ENCODE measurements at places on chromosomes 12 and 14.

GRCh38 chr12:64180951-64181350 lies 41.1 kb downstream of the KICS2 start:
- no peak for DNase-seq

DNA sequence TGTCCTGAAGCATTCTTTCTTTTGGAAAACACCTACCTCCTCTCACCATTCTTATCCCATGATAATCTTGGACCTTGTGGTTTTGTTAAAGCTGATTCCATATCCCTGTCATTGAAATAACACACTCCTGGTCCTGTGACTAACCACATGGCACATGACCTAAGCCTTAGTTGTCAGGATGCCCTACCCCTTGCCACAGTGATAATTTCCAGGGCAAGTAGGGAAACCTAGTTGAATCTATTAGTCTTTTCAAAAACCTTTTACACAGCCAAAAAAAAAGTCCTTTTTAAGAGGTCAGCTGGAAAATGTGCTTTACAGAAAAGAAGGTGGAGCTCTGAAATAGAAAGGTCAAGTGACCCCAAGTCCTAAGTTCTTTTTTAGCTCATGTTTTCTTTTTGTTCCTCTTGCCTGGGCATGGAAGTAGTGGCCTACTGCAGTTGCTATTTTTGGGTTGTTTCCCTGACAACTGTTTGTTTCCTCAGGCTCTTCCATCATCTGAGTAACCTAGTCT lies 608.4 kb downstream of the LRFN5 start:
- no peak for DNase-seq

DNA sequence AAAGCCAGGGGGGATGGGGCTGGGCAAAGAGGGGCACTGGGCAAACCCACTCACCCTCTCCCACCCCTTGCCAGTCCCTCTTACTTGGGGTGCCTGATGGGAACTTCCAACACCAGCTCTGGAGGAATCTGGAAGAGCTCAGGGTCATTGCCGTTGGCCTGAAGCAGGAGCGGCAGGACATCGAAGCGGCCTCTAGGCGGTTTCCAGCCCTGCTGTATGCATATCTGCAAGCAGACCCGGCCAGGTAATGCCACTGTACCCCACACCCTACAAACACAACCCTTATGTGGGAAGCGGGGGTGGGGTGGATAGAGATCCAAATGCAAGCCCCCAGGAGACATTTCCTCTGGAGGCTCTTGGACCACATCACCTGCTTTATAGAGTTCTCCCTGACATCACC lies 83.6 kb downstream of the NOS1 start:
- no peak for DNase-seq

- DNase-seq, result no peak
These were observed 143.8 kb downstream of the ADGRD1 start for GRCh38 chr12:131097202-131098177.

DNA sequence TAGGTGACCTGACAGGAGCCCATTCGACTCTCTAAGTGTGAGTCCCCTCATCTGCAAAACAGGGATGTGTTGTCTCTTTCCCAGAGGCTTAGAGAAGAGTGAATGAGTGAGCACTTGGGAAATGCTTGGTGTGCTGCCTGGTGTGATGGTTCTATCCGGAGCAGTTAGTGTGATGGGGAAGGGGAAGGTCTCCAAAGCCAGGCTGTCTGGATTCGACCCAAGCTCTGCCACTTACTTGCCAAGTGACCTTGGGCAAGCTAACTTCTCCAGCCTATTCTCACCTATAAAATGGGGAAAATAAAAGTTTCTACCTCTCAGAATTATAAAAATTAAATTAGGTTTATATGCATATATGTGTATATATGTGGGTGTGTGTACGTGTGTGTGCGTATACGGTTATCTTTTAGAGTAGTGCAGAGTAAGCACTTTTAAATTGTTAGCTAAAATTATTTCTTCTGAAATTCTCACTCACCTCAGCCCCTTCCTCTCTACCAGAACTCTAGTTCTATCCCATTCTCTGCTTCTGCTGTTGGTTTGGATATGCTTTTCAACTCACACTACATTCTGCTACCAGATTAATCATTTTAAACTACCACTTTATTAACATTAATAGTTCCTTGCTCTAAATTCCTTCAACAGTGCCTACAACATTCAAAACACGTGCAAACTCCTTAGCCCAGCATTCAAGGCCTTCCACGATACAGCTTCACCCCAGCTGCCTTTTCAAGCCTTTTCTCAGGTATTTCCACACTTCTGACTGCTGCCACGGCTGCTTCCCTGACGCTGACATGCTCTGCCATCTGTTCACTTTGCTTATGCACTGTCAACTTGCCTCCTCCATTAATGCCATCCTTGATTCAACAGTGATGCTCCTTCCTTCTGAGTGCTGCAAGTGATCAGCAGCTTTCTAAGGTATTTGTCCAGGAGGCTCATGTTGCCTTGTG lies 55.3 kb downstream of the DICER1 start:
- no peak for DNase-seq

GRCh38 chr12:124432376-124432775 lies 135.0 kb downstream of the NCOR2 start:
- DNase-seq, result no peak

DNA sequence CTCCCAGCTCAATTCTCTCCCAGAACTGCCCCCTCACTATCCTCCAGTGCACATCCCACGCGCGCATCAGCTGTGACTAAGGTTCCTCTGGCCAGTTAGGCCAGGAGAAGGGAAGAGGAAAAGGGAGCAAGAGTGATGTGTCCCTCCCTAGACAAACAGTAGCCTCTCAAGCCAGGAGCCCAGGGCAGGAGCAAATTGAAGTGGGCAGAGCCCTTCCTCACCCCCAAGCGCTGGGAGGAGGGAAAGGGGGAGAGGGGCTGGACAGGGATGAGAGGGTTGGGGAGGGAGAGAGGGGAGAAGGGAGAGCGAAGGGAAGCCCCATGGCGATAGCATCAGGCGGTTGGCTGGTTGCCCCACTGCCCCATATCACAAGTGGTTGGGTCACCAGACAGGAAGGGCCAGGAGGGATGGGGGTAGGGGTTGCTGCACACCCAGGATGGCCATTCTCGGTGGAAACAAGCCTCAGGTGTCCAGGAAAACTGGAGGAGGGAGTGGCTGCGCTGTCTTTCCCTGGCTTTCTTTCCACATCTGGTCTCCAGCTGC lies 1.1 kb downstream of the CD63 start:
- DNase-seq, result no peak

- DNase-seq, result no peak
These were observed 99.1 kb upstream of the NAP1L1 start for GRCh38 chr12:76183459-76184186.

GRCh38 chr12:51866762-51867161 lies 18.2 kb upstream of the FIGNL2 start:
- DNase-seq, result no peak

DNA sequence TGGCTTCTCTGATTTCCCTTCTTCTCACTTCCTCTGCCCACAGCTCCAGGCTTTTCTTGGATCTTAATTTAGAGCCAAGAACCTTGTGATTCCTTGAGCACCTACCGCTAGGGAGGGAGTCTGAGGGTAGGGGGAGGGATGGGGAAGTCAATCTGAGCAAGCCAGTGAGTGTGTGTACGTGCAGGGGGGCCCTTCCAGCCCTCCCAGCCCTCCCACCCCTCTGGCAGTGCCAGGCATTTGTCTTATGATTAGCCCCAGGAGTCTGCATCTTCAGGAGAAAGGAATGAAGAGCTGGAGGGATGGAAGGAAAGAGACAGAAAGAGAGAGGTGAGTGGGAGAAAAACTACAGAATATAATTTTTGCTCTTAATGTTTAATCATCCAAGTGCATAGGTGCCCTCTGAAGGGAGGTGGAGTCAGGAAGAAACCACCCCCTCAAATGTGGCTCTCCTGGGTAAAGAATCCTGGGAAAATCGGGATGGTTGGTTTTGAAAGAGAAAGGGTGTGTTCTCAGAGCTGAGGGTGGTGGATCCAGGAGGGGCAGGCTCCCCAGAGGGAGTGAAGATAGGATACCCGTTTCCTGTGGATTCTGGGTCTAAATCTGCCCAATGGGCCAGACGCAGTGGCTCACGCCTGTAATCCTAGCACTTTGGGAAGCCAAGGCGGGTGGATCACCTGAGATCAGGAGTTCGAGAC lies 2.1 kb downstream of the PIANP start:
- no peak for DNase-seq

DNA sequence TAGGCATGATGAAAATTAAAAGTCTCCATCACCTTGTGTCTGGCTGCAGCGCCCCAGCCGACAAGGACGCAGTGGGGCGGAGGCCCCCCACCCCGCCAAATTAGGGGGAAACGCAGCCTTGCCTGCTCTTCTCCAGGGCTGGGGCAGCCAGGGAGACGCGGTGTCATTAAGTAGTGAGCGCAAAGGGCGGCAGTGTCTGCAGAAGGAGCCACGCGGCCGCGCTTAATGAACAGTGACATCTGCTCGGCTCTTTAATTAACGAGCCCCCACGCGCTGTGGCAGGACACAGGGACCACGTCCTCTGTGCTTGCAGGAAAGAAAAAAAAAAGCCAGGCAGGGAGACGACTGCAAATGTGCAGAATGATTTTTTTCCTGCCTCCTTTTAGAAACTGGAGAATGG lies 93.4 kb upstream of the NCOR2 start:
- DNase-seq, result no peak

DNA sequence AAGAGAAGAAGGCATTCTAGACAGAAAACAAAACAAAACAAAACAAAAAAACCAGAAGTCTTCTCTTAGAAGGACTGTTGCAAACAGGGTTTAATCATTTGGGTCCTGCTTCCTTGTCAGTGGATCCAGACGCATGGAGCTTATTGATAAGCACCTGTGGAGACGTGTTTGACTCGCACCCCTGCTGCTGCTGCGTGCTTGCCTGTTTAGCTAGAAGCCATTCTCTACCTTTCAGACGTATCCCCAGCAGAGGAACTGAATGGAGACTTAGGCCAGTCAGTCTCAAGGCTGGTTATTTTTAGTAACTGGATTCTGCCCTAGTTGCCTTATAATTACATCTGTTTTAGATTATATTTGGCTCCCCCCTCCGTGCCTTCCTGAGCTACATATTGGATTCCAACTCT lies 186.1 kb upstream of the EEA1 start:
- no peak for DNase-seq

DNA sequence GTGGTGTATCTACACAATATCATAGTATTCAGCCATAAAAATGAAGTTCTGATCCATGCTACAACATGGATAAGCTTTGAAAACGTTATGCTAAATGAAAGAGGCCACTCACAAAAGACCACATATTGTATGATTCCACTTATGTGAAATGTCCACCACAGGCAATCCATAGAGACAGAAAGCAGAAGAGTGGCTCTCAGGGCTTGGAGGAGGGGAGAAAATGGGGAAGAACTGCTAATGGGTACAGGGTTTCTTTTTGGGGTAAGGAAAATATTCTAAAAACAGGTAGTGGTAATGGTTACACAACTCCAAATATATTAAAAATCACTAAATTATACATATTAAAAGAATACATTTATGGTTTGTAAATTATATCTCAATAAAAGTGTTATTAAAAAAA lies 16.5 kb downstream of the SCNN1A start:
- DNase-seq, result no peak

DNA sequence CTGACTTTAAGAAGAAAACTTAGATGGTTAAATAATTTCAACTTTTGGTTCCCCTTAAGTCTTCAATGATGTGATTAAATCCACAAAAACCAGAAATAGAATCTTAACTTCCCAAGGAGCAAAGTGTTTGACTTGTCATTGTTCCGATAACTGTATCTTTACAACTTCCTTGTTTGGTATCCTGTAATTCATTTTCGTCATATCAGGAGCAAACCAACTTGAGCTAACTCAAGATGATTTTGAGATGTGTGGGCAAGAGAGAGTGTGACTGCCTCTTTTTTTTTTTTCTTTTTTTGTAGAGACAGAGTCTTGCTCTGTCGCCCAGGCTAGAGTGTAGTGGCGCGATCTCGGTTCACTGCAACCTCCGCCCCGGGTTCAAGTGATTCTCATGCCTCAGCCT lies 25.3 kb downstream of the DRAM1 start:
- DNase-seq, result no peak

DNA sequence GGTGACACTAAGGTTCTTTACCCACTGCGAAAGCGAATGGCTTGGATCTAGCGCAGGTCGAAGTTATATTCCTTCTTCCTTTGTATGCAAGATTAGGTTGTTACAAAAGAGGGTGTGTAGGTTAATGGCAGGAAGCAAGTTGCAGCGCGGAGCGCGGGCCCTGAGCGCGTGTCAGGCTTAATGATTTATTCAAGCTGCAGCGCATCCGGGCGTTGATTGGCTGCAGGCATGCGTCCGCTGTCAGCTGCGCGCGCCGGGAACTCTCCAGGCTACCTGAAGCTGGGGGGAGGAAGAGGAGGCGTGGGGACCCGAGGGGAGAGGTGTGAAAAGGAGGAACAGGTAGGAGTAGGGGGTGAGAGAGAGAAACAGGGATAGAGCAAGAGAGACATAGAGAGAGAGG lies 7.4 kb downstream of the ASCL1 start:
- DNase-seq, result no peak
